ENCODE measurements at places on chromosomes 6 and 20.

DNA sequence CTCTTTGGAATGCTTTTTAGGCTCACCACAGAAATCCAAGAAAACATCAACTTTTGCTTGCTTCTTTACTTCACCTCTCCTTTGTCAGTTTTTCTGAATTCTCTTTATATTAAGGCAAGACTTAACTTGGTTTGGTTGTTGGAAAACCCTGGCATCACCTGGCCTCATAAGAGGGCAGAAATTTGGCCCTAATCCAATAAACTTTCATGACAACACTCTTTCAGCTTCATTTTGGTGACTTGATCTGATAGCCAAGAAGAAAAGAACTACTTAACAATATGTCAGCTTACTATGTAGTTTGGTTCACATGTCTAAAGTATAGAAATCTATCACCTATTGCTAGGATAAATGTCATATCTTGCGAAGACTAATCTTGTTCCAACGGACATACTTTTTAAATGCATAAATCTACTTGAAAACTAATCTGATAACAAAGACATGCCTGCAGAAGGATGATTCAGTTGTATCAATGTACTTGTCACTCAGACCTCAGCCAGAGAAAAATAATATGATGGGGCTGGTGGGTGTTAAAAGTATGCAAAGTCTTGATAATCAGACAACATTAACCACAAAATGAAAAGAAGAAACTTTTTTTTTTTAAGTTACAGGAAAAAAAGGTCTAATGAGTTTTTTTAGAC lies 19.3 kb upstream of the HBS1L start:
- peak; percentile 49 for DNase-seq

- no peak for DNase-seq
Measured at GRCh38 chr20:37309936-37310590, 20.6 kb downstream of the MANBAL start.

- DNase-seq, result no peak
Measured at GRCh38 chr20:10943686-10944265, 270.0 kb upstream of the JAG1 start.

DNA sequence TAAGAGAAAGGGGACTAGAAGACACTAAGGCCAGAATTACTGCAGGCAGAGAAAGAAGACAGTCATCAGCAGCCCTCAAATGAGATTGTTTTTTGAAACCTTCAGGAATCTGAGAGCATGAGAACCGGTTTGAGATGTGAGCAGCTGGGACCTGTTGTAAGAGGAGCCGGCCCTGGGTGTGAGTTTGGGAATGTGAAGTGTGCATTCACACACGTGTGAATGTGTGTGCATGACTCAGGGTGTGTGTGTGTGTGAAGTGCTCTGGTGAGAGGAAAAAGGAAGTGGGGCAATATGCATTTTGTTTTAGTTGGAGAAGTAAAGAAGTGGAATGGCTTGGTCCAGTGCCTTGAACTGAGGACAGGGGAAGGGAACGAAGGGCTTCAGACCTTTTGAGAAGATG lies 4.3 kb downstream of the SCUBE3 start:
- DNase-seq, result no peak

DNA sequence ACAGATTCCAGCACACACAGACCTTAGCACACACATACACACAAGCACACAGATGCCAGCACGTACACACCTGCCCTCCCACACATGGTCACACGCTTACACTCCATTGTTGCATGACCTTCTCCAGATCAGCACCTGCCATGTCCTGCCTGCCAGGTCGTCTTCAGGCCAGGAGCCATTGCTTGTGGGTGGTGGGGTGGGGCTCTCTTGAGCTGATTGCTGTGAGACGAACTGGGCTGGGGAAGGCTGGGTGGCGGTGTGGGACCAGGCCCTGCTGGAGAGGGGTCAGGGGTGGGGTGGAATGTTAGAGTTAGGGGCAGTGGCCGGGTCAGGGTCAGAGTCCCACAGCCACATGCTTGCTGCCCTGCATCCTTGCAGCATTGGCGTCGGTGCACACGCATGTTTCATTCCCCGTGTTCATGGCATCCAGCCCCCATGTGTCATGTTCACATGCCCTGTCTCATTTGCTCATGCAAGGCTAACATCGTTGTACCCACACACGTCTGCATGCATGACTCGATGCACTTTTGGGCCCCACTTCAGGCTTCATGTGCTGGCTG lies 6.5 kb upstream of the NPBWR2 start:
- DNase-seq, result no peak

GRCh38 chr6:116847227-116847626 lies 18.3 kb upstream of the GPRC6A start:
- DNase-seq, result peak; percentile 6

DNA sequence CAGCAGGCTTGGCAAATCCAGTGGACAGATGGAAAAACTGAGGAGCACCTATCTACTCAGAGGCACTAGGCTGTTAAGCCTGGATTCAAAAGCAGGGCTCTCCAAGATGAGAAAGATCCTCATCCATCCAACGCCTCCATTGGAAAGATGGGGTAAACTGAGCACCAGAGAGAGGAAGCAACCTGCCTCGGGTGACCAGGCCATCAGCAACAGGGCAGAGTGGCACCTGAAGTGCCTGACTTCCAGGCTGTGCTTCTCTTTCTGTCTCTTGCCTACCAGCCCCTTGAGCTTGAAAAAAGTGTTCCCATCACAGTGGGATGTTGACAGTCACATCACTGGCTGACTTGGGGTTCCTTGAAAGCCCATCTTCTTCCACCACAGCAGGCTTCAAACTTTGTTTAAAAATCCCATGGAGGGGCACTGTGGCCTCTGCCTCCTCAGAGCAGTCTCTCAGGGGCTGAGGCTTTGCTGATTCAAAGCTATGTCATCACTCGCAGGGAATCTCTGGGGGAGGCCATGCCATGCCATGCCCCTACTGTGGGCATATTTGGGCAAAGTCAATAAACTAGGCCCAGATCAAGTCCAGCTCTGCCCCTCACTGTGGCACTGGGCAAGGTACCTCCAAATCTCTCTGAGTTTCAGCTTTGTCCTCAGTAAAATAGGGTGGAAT lies 44.8 kb upstream of the TGM2 start:
- DNase-seq, result no peak

GRCh38 chr6:3011592-3011991 lies 11.9 kb downstream of the NQO2 start:
- DNase-seq, result no peak

DNA sequence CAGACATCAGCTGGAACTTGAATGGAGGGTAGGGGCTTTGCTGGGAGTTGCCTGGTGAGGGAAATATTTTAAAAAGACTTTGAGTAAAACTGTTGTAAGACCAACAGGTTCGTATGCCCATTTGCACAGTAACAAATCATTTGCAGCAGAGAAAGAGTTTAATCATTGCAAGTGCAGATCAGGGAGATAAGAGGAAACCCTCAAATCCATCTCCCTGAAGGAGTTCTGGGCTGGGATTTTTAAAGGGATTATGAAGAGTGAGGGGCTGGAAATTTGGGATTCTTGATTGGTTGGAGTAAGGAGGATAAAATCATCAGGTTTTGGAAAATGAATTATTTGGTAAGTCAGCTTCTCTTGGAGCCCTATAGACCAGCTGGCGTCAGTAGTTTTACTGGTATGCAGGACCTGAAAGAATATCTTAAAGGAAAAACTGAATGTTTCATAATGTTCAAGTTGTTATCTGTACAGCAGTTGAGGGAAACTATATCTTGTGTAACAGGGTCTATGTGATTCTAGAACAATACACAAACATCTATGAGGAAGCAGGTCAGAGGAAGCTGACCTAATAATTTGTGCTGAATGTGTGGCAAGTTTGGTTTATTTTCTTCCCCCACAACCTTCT lies 295.5 kb downstream of the PLCB1 start:
- no peak for DNase-seq

DNA sequence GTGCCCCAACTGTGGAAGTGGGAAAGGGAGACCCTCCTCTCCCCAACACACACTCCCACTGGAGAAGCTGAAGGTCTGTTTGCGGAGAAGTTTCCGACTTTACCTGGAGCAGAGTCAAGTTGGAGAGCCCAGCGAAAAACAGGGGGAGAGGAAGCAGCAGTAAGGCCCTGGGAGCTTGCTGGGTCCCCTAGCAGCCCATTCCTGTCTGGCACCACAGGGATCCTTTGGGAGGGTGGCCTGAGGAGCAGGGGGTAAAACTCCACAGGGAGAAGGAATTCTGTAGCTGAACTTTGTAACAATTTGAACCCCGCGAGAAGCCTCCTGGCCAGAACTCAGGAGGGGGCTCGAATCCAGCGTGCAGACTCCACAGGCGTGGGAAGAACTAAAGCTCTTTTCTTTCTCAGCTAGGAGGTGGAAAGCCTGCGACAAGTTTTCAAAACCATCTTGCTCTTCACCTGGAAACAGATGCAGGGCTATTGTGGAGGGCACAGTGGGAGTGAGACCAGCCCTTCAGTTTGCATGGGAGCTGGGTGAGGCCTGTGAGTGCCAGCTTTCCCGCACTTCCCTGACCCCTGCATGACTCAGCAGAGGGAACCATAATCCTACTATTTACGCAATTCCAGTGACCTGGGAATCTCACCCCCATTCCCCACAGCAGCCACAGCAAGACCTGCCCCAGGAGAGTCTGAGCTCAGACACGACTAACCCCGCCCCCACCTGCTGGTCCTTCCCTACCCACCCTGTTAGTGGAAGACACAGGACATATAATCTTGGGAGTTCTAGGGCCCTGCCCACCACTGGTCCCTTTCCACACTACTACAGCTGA lies 25.8 kb downstream of the SERPINB9 start:
- DNase-seq, result no peak

GRCh38 chr20:30168025-30168799 lies 1089.3 kb upstream of the DEFB115 start:
- no peak for DNase-seq

DNA sequence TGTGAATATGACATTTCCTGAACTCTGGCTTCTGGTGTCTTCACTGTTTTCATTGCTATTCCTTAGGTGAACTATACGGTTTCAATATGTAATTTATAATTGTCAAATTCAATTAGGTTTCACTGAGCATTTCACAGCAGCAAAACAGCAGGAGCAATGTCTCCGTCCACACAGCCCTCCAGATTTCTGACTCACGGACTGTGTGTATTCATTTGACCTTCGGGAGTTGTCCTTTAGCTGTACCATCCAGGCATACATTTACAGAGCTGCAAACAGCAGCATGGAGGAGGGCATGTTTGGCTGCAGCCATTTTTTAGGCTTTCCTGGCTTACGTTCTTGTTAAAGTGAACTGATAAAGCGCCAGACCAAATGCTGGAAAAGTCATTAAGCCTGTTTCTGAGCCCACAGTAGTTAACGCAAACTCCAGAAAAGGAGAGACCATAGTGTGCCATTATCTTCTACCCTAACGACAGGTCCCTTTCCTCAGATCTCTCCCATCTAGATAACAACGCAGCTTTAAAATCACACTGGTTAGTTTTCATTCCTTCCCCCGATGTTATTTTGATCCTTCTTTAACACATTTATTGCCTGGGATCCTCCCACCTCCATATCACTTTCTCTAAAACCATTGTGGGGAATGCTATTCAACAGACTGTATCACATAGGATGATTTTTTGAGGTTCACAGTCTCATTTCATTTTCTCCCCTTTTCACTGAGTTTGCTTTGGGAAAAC lies 18.3 kb downstream of the FOXC1 start:
- no peak for DNase-seq

DNA sequence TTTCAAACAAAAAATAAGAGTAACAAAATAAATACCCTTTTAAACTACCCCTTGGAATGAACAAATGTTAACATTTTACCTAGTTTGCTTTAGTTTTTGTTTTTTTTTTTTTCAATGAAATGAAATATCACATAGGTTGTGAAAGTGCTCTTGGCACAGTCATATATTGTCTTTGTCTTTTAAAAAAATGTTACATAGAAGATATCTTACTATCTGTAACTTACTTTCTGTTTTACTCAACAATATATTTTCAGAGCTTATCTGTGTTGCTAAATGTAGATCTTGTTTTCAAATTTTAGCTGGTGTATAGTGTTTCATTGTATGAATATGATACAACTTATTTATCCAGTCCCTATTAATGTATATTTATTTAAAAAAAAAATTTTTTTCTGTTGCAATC lies 8.6 kb downstream of the CEP57L1 start:
- no peak for DNase-seq

GRCh38 chr6:161080263-161080970 lies 88.8 kb downstream of the MAP3K4 start:
- DNase-seq, result no peak

GRCh38 chr6:165635965-165636364 lies 27.1 kb downstream of the PDE10A start:
- DNase-seq, result no peak

DNA sequence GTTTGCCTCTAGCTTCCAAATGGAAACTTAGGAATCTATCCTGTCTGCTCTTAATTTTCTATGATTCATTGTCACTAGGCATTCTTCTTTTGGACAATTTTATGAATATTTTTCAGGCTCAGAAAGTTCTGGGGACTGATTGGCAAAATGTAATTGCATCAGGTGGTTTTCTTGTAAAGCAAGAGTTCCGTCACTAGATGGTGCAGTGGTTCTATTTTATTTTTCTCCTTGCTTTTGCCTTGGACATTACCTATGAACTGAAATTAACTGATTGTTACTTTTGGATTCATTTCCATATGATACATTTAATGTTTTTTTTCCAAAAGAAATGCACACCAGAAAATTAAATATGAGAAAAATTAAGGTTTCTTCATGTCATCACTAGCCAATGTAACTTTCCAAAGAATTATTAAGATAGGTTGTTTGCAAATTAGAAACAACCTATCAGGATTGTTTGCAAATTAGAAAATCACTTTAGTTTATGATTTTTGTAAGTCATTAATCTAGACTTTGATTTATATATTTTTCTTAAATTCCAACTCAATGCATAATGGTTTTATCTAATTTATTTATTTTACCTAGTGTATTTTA lies 48.0 kb downstream of the TMEM170B start:
- no peak for DNase-seq

- no peak for DNase-seq
Measured at GRCh38 chr20:59010321-59010994, 3.4 kb upstream of the CTSZ start.

- DNase-seq, result peak; percentile 57
Measured at GRCh38 chr6:79614326-79615305, 16.5 kb upstream of the SH3BGRL2 start.

DNA sequence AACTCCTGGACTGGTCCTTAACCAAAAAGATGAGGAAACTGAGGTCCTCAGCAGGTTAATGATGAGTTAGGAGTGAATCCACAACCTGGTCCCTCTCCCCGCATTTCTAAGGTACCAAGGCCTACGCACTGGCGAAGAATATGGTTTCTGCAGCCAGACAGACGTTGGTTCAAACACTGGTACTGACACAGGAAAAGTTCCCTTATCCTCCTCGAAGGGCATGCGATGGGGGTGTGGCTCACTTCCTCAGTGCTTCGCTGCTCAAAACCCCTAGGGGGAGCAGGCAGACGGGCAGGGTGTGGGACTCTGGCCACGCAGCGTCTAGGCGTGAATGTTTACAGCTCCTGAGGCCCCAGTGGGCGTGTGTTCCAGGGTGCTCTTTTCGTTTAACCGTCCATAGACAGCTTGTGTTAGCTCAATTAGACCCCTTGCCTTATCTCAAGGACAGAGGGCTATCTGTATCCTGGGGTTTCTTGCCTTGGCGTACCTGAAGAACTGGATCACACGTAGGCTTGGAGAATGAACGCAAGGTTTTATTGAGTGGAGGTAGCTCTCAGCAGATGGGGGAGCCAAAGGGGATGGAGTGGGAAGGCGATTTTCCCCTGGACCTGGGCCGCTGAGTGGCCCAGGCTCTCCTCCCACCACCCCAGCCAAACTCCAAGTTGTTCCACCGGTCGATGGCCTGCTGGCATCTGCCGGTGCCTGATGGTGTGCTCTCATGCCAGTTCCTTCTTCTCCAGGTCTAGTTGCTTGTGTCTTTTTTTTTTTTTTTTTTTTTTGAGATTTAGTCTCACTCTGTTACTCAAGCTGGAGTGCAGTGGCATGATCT lies 31.8 kb upstream of the PTPN1 start:
- peak; percentile 91 for DNase-seq
